ENCODE measurements at places on chromosomes 3 and 15. TPM values are rescaled to one million over a fixed set of nuclear protein-coding genes. Genes with fewer than 3 reads are reported as not detected.

GRCh38 chr15:87033056-87033455 is 953.4 kb downstream of the AGBL1 start:
- DNase-seq: no peak

DNA sequence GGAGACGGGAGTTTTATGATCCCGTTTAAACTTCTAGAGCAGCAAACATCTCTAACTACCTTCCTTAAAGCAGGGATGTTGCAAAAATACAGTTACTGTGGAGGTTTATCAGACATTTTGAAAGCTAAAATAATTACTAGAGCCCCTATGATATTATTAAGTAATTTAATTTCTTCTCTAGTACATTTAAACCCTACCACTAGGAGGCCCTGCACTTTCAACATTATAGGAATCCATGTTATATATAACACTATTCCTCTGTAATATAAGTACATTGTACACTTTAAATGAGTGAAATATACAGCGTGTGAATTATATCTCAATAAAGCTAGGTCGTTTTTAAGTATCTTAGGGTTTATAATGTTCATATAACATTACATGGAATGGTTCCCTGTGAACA is 11.5 kb downstream of the SETMAR start:
- DNase-seq: no peak

Gene USP13
- 13.9 TPM for polyA plus RNA-seq

Gene DGKG
- polyA plus RNA-seq: 0.70 TPM

Gene CHRNB4
- 3.1 TPM for polyA plus RNA-seq

- DNase-seq: no peak
Observed at GRCh38 chr3:31840252-31840651, 140.8 kb downstream of the OSBPL10 start.

Gene KNG1
- 146 TPM for polyA plus RNA-seq
